Activated naive CD4-positive, alpha-beta T cell (primary cell): ENCODE measurements at places on chromosomes 7 and 10.

DNA sequence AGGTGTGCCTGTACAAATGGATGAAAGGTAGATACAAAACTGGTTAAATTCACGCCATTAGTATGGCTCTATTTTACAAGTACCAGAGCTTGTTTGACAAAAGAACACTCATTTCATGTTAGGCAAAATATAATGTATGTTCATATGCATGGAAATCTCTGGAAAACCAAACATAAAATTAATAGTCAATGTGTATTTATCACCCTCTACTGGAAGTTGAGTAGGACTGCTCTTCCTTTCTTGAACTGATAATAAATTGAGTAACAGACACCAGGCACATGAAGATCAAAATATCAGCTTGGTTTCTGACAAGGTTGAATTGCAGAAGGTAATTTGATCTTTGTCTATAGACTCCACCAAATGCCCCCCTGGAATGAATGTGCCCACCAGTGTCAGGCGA is 19.8 kb upstream of the AKR1B1 start:
- no peak for DNase-seq

GRCh38 chr7:103719070-103719469 is 270.4 kb downstream of the RELN start:
- DNase-seq = no peak

- DNase-seq = no peak
These were observed 223.0 kb downstream of the ZNF248 start for GRCh38 chr10:37634351-37634880.

DNA sequence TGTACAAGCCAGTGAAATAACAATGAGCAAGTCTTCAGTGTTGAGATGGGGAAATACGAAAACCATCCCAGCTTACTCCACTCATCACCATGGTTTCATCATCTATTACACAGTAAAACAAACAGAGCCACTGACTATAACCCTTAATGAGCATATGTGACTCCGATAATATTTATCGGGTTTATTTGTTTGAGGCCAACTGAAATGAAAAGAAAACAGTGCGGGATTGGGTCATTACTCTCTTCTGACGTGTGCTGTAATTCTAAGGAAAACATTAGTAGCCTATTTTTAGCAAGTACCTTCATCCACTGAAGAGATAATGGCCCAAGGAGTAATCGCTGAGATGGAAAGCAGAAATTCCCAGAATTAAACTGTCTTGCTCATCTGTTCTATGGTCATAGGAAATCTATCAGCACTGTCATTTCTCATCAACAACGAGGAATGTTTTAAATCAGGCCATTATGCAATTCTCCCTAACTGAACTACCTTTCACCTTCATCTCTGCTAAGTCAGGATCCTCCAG is 716.5 kb downstream of the INHBA start:
- DNase-seq = no peak

- DNase-seq = no peak
These were observed 222.9 kb downstream of the CAMK1D start for GRCh38 chr10:12572281-12572680.

DNA sequence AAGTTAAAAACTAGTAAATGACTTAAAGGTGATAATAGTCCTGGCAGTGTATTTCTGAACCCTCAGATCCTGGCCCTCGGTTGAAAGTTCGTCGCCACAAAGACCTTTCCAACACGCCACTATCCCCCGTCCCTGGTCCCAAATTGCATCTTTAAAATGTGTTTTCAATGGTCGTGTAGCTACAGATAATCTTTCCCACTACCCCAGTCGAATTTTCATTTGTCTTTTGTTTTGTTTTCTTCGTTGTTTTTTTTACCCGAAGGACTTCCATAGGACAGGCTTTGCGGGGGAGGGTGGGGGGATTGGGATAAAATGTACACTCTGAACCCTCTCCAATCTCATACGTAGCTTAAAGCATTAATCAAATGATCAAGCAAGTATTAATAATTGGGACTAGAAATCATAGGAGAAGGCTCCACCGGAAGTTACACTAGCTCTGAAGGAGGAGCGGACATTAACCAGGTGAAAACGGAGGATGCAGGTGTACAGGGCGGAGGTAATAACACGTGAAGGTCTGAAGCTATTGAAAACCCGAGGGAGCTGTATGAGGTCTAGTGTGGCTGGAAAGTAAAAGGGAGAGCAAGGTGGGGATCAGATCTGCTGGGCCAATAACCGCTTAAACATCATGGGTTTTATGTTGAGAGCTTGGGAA is 32.8 kb upstream of the PHF14 start:
- no peak for DNase-seq

DNA sequence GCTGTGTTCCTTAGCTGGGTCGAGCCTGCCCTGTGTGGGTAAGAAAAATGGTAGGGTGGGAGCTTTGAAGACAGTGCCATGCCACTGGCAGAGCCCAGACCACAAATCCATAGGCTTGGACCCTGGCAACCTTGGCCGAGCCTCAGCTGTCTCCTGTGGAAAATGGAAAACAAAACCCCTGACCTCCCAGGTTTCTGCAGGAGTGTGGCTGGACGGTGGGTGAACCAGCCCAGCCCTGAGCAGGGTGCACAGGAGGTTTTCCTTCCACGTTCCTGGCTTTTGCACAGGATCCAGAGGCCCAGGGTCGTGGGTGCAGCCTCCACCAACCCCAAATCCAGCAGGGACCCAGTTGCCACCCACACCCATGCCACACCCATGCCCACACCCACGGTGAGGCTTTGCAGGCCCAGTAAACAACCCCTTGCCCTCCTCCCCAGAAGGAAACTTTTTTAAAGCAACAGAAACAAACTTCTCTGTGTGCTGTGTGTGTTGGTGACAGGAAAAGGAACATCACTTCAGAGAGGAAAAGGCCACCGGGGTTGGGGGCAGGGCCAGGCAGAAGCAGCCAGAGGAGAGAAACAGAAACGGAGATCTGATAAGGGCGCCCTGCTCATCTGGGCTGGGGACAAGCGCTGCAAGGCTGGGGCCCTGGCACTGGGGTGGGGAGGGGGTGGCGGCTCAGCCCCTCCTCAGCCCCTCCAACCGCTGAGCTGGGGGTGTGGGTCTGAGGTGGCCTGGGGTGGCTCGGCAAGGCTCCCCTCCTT is 20.7 kb upstream of the ZMIZ1 start:
- DNase-seq = no peak

- no peak for DNase-seq
These were observed 47.0 kb upstream of the FIGNL1 start for GRCh38 chr7:50497068-50497642.

DNA sequence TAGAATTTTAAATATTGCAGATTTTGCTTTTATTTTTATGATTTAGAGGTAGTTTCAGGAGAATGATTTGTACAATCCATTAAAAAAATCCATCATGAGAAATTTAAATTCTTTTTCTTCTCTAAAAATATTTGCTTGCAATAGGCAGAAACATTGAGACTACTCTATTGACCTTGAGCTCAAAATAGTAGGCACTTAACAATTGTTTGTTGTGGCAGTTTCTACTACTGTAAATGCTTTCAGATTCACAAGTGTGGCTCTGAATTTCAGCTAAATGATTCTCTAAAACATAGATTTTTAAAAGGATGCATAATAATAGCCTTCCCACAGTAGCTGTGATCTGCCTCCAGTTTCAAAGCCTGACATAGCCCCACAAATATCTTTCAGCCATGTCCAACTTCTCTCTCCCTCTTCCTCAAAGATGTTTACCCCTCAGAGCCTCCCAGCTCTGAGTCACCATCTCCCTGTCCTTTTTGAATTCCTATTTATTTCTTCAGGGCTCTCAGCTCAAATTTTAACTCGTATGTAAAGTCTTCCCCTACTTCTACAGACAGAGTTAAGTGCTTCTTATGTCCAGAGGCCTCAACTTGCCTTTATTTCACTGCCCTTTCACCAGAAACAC is 160.5 kb downstream of the AOAH start:
- no peak for DNase-seq

- DNase-seq = peak; percentile 34
These were observed 60.9 kb downstream of the ARMC3 start for GRCh38 chr10:22988581-22989360.

DNA sequence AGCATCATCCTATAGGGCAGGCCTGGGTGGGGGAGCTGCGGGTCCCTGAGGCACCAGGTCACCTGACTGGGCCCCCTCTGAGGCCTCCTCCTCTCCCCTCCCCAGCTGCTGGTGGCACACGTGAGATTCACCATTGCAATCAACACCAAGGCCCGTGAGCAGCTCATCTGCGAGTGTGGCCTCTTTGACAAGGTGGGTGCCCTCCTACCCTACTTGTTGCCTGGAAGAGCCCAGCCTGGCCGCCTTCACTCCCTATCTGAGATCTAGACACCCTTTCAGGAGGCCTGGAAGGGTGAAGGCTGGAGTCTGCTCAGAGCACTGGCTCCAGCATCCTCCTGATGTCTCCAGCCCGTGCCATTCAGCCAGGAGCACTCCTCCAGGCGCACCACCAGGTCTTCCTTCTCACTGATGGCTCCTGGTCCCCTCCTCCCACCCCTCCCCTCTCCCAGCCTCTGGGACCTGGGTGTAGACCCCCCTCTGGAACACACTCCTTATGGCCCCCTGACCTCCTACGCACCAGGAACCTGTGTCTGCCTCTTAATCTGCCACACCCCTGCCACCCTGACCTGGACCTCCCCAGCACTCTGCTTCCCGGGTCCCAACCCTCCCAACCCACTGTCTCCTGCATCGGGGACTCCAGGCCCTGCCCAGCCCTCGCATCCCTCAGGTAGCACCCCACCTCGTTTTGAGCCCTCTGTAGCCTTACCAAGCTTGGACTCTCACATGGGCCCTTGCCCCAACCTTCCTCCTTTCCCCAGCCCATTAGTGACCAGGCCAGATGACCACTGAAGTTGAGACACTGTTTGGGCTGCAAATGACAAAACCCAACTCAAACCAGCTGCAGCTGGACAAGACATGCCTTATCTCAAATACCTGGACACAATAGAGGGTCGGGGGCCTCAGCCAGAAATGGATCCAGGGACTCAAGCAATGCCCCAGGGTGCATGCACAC is 67.5 kb downstream of the ALOX5 start:
- DNase-seq = no peak

DNA sequence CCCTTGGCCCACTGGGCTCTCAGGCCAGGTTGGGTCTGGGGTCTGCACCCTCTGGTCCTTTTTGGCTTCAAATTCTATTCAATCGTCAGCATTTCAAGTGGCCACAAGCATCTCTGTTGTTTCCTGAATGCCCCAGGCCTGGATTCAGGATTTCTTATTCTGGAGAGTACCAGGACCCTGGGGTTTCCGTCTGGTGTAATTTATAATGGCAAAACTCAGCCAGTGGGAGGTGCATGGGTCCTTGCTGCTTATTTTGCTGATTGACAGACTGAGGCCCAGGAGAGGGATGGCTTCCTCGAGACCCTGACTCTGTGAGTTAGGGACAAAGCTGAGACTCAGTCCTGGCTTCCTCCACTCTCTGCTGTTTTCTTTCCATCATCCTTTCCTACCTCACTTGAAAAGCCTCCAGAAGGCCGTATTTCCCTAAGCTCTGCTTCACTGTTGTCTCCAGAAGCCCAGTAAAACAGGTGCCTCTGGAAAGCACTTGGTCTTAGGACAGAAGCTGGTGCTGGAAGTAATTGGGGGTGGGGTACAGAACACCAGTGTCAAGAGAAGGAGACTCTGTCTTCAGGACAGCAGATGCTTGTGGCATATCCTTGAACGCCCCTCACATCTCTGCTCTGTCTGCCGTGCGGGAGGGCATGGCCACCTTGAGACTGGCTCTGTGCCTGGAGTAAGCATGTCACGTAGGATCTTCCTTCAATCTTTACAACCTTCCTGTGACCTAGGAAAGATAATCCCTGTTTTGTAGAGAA is 39.4 kb upstream of the SH2D4B start:
- no peak for DNase-seq

GRCh38 chr10:129605986-129606518 is 139.0 kb downstream of the MGMT start:
- DNase-seq = no peak

- DNase-seq = no peak
These were observed 421.4 kb upstream of the AUTS2 start for GRCh38 chr7:69176841-69177240.

DNA sequence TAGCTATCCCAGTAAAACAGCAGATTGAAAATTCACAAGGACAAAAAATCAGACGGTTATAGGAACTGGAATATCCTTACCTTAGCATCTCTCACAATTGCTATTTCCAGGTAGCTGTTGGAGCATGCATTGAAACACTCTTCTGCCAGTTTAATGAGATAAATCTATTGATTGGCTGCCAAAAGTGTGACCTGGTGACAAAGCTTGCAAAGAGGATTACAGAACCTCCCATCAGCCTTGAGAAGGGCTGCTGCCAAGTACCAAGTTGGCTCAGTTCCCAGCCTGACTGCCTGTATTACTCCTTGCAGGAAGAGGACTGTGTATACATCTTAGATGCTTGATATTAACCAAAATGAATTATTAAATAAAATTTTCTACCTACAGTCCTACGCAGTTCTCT is 5.1 kb downstream of the PRLHR start:
- no peak for DNase-seq

DNA sequence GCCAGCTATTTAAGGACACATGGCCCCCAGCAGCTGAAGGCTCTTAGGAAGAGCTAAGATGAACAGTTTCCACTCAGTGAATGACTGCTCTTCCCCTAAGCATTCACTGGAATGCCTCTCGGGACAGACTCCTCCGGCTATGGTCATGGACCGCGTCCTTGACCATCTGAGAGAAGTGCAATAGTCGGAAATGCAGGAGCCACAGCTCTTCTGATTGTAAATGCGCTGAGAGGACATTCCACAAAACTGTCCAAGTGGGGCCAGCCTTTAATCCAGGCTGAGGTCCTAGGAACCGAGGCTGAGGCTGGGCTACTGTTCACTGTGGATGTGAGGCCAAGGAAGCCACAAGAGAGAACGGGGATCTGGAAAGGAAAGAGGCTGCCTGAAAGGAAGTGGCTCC is 162.0 kb upstream of the TMEM72 start:
- DNase-seq = no peak

GRCh38 chr10:37226524-37226923 is 101.1 kb downstream of the ANKRD30A start:
- DNase-seq = no peak

GRCh38 chr7:131816391-131817007 is 260.1 kb upstream of the PODXL start:
- no peak for DNase-seq

DNA sequence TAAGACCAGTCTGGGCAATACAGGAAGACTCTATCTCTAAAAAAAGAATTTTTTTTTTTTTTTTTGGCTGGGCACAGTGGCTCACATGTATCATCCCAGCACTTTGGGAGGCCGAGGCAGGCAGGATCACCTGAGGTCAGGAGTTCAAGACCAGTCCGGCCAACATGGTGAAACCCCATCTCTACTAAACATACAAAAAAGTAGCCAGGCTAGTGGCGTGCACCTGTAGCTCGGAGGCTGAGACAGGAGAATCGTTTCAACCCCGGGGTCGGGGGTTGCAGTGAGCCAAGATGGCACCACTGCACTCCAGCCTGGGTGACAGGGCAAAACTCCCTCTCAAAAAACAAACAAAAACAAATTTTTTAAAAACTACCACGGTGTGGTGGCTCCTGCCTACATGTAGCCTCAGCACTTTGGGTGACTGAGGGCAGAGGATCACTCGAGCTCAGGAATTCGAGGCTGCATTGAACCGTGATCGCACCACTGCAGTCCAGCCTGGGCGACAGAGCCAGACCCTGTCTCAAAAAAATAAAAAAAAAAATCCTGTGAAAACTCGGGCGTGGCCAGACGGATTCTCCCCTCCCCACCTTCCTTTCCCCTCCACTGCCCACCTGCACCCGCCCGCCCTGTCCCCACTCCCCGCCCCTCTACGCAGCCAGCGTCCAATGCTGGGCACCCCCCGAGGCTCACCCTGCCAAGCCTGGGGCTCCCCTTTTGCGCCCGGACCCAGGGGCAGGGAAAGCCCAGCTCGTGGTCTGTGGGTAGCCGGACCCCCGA is 745 bp upstream of the ORAI2 start:
- no peak for DNase-seq

GRCh38 chr7:42662862-42663261 is 249.0 kb downstream of the C7orf25 start:
- DNase-seq = no peak
